EL (cell line): ENCODE measurements at places on chromosomes 5 and 9.
A peak's percentile ranks its signal among the peaks of the same experiment; 100 is the strongest.

DNA sequence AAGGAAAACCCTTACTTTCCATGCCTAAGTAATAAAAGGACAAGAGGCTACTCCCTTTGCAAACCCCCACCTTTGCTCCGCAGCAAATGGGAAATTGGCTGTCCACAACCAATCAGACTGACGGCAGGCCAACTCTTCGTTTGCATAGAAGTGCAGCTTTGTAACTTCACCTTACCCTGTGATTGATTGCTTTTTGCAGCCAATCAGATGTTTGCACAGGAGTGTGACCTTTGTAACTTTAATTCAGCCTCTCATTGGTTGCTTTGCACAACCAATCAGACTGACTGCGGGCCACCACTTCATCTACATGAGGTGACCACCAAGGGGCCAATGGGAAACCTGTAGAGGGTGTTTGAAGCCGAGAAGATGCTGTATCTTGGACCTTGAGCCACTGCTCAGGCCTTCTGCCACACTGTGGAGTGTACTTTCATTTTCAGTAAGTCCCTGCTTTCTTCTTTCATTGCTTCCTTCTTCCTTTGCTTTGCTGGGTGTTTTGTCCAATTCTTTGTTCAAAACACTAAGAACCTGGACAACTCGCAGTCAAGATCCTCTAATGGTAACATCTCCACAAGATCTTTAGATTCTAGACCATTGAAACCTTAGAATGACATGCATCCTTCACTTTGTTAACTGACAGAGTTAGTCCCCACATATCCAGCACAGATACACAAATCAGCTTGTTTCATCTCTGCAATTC lies 51.3 kb upstream of the FREM1 start:
- no peak for DNase-seq

DNA sequence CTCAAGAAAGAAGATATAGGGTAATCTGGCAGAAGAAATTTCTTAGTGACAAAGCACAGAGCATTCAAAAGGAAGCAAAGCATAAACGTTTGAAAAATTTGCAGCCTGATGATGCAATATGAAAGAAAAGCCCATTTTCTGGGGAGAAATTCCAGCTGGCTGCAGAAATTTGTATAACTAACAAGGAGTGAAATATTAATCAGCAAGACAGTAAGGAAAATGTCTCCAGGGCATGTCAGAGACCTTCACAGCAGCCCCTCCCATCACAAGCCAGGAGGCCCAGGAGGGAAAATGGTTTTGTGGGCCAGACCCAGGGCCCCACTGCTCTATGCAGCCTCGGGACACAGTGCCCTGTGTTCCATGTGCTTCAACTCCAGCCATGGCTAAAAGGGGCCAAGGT lies 359.4 kb downstream of the HINT1 start:
- no peak for DNase-seq

GRCh38 chr9:27248702-27249101 lies 48.2 kb downstream of the EQTN start:
- peak; percentile 9 for DNase-seq

DNA sequence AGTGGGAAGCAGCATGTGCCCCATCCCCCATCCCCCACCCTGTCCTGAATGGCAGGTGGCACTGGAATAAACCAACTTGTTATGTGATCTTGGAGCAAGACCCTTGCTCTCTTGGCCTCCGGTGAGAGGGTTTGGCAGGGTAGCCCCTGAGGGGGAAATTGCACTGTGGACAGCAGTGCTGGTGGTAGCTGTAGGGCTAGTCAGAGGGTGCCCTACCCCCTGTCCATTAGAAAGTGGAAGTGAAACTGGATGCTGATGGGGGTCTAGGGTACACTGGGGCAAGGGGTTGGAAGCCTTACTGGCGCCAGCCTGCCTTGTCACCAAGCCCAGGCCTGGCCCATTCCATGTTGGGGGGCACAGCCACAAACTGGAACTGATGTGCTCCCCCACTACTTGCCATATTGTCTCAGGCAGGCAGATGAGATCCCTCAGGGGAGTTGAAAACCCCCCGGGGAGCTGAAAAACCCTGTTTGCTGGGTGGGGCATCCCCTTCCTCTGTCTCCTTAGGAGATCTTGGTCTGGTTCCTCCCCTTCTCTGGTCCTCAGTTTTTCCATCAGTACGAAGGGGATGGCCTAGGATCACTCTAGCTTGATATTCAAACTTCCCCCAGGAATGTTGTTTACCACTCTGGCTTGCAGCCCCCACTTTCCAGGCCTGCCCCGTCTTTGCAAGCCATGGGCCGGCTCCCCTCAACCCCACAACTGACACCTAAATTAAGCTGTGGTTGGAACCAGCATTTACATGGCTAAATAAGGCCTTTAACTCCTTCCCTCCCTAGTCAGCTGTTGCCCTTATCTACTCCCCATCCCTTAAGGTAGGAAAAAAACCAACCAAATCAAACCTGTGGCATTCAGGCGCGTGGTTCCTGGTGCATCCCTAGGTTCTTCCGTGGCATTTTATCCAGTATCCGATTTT lies 14.4 kb upstream of the SYNPO start:
- DNase-seq: no peak

DNA sequence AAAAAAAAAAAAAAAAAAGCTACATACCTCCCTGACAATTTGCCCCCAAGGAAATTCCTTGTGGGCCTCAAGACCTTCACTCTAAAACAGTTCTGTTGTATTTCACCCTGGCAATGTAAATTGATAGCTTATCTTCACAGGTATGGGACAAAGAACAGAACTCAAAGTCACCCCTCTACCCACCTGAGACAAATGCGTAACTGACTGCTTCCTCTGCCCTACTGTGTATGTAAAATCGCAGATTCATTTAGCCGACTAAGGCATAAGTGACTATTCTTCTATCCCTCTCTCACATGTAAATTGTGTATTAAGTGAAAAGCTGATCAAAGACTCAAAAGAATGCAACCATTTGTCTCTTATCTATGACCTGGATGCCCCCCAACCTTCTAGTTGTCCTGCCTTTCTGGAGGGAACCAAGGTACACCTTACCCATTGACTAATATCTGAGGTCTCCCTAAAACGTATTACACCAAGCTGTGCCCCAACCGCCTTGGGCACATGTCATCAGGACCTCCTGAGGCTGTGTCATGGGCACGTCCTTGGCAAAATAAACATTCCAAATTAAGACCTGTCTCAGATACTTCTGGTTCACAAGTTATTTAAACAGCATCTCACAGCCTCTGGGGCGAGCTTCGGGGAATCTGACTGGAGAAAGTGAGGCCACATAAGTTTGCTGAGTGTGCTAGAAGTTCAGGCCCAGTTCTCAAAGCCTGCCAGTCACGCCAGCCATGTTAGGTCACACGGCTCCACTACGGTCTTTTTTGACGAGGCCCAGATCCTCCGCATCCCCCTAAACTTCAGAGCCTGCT lies 954 bp downstream of the TBCA start:
- DNase-seq: no peak

- no peak for DNase-seq
These were observed 114.4 kb downstream of the SEC61B start for GRCh38 chr9:99336531-99336930.

GRCh38 chr9:29830821-29831220 lies 2257.5 kb upstream of the C9orf72 start:
- DNase-seq: peak; percentile 30

DNA sequence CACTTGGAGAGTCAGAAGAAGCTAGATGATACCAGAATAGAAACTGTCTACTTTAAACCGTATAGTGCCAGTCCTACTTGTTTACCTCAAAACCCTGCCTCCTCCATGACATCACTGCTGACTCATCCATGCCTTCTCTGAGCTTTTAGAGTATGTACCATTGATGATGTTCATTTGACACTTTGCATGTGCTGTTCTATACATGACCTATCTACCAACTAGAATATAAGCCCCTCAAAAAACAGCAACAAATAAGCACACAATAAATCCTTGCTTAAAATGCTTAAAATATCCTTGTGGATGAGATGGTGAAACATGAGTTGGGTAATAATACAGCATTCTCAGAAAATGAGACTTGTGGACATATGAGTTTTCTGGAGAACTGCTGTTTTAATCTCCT lies 2.6 kb downstream of the CTNNAL1 start:
- peak; percentile 82 for DNase-seq

- peak; percentile 67 for DNase-seq
These were observed 5.1 kb upstream of the HEXB start for GRCh38 chr5:74679966-74680365.

DNA sequence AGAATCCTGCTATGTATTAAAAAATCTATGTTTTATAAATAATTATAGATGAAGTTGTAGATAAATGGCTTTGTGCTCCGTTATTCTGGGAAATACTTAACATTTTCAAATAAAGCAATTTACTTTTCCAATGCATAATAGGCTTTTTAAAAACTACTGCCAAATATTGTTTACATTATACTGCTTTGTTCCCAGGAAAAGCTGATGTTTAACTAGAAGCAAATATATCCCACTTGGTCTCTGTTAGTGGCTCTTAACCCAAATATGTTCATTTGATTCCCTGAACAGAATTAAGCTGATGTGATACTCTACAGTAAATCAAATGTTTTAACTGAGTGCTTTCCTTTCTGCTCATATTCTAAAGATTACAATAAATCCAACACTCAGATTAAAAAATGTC lies 326.3 kb downstream of the SLCO4C1 start:
- no peak for DNase-seq

GRCh38 chr9:21081451-21081850 lies 3.7 kb upstream of the IFNB1 start:
- DNase-seq: no peak

- no peak for DNase-seq
These were observed 170.0 kb downstream of the PAPPA start for GRCh38 chr9:116323571-116323970.

DNA sequence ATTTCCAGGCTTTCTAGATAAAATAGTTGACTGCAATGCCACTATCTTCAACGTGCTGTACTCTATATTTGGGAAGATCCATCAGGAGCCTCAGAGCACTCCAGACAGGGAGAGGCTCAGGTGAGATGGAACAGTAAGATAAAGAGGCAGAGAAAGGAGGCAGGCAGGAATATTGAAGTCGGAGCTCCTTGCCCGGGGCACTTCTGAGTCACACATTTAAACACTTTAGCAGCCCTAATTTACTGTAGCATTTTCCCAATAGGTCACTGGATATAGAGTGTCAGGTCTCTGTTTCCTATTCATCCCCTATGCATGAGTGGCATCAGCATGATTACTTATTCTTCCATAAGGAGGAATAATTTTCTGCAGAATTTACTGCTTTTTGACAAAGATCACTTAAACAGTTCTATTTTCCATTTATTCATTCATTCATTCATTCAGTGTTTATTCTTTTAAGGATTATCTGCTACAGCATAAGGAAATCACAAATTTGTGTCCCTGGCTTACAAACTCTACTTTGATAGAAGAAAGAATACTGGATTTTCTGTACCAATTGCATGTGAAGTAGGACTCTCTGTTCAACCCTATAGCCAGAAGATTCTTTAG lies 170.7 kb downstream of the MAPKAP1 start:
- peak; percentile 57 for DNase-seq

DNA sequence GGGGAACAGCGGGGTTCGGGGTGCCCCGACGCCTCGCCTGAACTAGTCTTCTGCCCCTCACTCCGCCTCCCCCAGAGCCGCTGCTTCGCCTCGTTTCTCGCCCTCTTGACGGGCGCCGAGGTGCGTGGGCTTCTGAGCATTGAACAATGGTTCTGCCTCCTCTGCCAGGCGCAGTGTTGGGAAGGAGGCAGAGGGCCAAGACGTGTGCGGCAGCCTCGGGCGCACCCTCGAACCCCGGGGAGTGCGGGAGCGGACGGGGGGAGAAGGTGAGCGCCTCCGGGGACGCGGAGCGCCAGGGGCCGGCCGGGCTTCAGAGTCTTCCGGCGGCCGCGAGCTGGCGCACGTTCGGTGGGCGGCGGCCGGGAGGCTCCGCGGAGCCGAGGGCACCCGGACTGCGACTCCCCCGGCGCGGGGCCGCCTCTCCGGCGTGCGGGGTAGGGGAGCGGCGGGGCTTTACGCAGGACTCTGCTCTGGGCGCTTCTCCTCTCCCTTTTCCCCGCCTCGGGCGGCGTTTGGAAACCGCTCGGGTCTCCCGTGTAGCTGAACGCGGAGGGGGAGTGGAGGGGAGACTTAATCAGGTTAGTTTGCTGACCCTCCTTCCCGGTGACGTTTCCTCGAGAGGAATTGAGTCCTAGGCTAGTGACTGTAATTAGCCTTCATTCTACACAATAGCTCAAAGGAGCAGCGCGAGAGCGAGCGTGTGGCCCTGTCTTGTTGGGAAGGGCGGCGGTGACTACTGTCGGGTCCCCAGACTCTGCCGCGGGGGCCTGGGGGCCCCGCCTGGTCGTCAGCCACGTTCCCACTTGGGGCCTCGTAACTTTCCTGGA lies 1.1 kb downstream of the VLDLR start:
- DNase-seq: peak; percentile 43

GRCh38 chr5:79843450-79844388 lies 147.3 kb downstream of the MTX3 start:
- DNase-seq: no peak

- DNase-seq: no peak
These were observed 8.9 kb downstream of the IRF1 start for GRCh38 chr5:132481596-132482211.

DNA sequence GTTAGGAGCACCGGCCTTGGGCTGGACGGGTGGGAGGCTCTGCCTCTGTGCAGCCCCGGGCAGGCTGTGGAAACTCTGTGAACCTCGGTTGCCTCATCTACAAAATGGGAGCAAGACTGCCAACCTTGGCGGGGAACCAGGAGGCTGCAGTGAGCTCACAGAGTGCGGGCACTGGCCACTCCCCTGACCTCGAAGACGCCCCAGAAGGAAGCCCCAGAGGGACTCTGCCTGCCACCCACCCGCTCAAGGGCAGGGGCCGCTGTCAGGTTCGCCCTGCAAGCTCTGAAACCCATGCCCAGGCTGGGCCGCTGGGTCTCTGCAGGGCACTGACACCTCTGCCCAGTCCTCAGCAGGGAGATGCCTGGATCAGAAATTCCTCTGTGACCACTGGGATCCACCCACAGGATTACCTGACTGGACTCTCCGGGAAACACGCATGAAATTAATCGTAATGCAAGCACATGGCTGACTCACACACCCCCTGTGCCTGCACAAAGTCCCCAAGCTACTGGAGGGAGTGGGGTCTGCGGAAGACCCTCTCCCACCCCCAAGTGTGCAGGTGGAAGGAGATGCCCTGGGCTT lies 7.4 kb downstream of the CCDC187 start:
- no peak for DNase-seq

DNA sequence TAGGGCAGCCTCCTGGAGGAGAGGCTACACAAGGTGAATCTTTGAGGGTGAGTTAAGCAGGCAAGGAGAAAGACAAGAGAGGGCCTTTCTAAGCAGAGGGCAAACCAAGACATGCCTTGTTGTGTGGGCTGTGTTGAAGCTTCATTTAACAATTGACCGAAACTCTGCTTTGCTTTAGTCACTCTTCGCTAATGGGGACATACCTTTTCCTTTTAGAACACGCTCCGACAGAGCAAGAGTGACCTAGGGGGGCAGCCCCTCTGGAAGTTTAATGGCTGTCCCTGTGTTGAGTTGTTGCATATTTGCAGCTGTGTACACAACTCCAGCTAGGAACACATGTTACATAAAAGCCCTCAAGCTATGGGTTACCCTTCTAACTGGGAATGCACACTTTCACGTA lies 218.1 kb upstream of the WWC1 start:
- no peak for DNase-seq

DNA sequence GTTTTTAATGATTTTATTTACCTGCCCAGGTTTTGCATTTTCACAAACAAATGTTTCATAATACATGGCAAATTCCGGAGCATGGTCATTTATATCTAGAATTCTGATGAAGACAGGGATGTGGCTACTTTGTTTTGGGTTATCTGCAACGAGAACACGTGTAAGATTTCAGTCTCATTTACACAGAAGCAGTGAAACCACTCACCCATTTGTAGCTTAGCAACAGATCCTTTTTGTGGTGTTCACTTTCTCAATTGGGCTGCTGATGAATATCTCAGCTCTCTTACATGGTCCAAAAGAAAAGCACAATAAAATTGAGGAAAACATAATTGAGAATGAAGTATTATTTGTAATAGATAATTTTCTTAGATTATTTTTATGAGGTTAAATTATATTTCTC lies 148.6 kb downstream of the CDH9 start:
- no peak for DNase-seq
